Esophagus squamous epithelium (tissue), 5 donors: ENCODE measurements at places on chromosomes 3 and 15.

- DNase-seq: no peak
Observed at GRCh38 chr3:73216310-73216709, 154.9 kb downstream of the EBLN2 start.

- DNase-seq: no peak
Observed at GRCh38 chr3:178445139-178445538, 91.1 kb upstream of the KCNMB2 start.

- DNase-seq: no peak
Observed at GRCh38 chr3:169542331-169542751, 121.2 kb downstream of the MECOM start.

GRCh38 chr15:78394981-78395616, 42.9 kb upstream of the IREB2 start:
- no peak for DNase-seq

GRCh38 chr3:5197470-5198312, 10.2 kb downstream of the EDEM1 start:
- DNase-seq: no peak

GRCh38 chr15:68399096-68400065, 32.6 kb downstream of the ITGA11 start:
- no peak for DNase-seq

DNA sequence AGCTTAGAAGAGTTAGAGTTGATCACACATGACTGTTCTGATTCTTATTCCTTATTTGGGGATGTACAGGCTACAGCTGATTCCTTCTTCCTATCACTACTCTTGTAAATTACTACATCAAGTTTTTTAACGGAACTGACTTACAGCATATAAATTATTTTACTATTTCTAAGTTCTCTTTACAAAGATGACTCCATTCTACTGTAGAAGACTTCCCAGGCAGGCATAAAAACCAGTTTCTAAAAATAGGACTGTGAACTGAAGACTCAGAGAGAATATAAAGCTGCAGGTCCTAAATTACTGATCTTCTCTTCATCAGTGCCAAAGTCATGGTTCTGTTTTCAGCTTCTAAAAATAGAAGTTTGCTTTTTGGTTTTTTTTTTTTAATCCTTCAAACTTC, 38.9 kb downstream of the ANO10 start:
- DNase-seq: no peak

GRCh38 chr15:66566963-66567531, 1.2 kb upstream of the LCTL start:
- DNase-seq: no peak

GRCh38 chr3:124577494-124578167, 152.6 kb upstream of the UMPS start:
- no peak for DNase-seq

- DNase-seq: no peak
Observed at GRCh38 chr15:57614241-57614640, 22.5 kb downstream of the MYZAP start.

GRCh38 chr15:40104296-40104864, 4.3 kb downstream of the BMF start:
- no peak for DNase-seq

GRCh38 chr3:13647298-13648059, 98.6 kb downstream of the FBLN2 start:
- DNase-seq: no peak

DNA sequence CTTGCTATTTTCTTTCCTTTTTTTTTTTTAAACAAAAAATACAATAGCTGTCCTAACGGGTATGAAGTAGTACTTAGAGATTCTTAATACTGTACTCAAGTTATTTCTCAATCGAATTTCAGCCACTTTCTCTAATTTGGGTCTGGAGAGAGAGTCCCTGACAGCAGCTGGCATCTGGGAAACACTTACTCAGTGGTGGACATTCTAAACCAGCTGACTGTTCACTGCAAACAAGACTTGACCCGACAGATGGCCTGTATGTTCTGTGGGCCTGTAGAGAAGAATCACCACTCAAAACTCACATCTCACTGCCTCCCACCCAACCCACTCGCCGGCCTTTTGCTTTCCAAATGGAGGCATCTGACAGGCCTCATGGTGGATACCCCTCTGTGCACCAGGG, 199.6 kb downstream of the ATP10A start:
- DNase-seq: no peak

DNA sequence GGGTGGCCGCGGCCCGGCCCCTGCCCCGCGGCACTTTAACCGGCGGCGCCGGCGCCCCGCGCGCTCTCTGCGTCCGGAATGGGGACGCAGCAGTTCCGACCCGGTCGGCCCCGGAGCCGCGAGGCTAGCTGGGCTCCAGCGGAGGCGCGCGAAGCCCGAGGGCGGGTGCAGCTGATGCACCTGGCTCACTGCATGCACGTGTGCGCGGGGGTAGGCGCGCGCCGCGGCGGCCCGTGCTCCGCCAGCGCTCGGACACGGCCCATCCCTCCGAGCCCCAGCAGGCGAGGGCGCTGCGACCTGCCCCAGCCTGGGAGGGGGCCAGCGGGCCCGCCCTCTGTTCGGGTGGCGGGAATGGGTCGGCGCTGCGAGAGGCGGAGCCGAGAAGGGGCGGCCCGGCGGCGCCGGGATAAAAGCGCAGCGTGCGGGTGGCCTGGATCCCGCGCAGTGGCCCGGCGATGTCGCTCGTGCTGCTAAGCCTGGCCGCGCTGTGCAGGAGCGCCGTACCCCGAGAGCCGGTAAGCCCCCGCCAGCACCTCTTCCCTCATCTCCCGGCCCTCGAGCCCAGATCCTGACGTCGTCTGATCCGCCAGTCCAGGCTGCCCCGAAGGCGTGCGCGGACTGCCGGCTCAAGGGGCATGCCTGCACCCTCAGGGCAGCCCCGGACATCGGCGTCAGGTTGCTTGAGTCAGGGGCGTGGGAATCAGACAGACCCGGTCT, at the start of the genes CHDH and IL17RB:
TSS of gene CHDH (minus strand) at position 286 of the 717 bp plus-strand sequence. CDS start 22,411 bp downstream, outside the sequence.
TSS of gene IL17RB (plus strand) at position 435 of the 717 bp plus-strand sequence. CDS start at position 456, 21 bp downstream.
- no peak for DNase-seq

- DNase-seq: no peak
Observed at GRCh38 chr3:104873331-104873730, 493.4 kb upstream of the ALCAM start.

DNA sequence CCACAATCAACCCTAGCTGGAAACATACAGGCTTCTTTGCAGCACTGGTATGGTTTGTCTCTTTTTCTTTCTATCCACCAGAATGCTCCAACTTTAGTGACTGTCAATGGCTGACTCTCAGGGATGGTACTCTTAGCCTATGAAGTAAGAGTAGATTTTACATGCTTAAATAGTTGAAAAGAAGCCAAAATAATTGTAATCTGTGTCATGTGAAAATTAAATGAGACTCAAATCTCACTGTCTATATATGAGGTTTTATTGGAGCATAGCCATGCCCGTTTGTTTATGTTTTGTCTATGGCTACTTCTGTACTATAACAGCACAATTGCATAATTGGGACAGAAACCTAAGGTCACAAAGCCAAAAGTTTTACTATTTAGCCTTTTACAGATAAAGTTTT, 29.1 kb upstream of the PDZRN3 start:
- DNase-seq: no peak

DNA sequence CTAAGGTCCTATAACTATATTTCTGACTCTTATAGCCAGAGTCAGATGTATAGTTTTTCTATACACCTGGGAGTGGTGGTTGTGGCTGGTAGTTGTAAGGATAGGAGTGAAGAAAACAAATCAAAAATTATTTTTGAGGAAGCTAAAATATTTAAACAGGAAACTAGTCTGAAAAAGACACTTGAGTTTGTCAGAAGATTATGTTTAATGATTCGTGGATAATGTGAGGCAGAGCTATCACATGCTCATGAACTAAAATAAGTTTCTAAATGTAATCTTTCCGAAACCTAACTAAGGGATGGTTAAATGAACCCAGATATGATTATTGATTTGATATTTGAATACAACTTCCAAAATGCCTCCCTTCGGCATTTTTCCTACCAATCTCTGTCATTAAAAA, 30.4 kb downstream of the GABRR3 start:
- DNase-seq: no peak

GRCh38 chr15:40918799-40919392, 10.2 kb upstream of the DLL4 start:
- DNase-seq: no peak

DNA sequence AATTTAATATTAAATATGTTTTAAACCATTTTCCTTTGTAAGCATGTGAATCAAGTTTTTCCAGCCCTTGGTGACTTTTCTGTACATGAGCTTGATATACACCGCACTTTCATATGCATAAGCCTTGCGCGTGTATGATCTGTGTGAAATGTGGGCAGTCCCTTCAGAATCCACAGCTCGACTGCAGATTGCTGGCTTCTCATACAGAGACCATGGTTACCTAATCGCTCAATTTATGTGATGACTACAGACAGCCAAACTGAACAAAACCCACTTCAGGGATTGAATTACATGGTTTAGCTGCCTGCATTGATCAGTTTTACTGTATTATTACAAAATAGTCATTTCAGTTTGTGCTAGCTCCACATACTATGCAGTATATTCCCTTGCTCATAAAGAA, 212.3 kb upstream of the NECTIN3 start:
- DNase-seq: no peak

DNA sequence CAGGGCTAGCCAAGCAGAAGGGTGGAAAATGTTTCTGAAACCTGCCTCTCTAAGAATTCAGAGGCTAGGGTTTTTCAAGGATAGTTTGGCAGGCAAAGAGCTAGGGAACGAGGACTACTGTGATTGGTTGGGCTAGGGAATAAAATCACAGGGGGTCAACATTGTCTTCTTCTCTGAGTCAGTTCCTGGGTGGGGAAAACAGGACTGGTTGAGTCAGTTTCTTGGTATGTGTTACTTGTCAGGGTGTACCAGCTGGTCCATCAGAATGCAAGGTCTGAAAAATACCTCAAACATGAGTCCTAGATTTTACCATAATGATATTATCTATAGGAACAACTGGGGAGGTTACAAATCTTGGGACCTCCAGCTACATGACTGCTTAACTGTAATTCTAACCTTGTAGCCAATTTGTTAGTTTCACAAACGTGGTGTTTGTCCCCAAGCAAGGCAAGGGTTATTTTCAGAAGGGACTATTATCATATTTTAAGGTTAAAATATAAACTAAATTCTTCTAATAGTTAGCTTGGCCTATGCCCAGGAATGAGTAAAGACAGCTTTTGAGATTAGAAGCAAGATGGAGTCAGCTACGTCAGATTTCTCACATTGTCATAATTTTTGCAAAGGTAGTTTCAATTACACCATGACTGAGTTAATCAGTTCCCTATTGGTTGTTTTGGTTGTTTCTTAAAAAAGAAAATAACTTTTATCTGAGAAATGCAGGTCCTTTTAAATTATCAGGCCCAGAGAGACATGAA, 231.5 kb downstream of the ALCAM start:
- DNase-seq: no peak

DNA sequence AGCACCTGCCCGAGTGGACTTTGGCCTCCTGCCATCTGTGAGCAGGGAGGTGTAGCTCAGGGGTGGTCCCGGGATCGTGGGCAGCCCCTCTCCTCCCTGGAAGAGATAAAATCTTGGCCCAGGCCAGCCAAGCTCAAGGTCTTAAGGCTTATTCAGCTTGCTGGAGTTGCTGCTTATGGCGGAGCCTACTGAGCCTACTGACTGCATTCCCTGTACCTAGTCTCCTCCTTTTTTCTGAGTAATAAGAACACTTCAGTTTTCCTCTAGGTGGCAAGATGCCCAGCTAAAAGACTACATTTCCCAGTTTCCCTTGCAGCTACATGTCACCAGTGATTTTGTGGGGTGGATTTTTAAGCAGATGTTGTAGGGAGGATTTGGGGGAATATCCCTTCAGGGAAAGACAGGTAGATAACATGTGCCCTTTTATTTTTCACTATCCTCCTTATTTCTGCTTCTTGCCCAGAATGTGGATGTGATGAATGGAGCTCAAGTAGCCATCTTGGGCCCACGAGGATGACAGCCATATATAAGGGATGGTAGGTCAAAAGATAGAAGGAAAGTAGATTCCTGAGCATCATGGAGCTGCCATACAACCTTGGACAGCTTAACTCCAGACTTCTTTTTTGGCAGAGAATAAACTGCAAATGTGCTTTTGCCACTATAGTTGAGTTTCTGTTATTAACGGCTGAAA, 41.4 kb upstream of the INSYN1 start:
- DNase-seq: no peak

DNA sequence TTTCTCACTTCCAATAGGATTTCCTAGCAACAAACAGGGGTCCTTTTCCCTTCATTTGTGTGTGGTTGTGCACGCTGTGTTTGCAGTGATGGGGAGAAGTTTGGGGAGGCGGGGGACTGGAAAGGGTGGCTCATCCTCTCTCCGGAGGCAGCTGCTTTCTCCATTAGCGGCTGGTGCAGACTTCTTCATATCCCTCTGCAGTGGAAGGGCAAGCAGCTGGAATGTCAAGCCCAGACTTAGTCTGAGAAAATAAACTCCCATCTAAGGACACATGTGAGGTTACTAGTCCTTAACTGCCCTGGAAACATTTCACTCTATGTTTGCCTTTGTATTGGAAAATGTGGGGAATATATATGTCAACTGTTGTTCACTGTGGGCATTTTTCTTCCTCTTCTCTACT, 467.0 kb upstream of the RASGRP1 start:
- DNase-seq: no peak

- no peak for DNase-seq
Observed at GRCh38 chr3:158269942-158270341, 160.1 kb downstream of the RSRC1 start.

GRCh38 chr3:174973465-174973864, 114.3 kb downstream of the NAALADL2 start:
- DNase-seq: no peak

- DNase-seq: no peak
Observed at GRCh38 chr3:152945556-152945955, 110.6 kb downstream of the P2RY1 start.

GRCh38 chr15:89909611-89910010, 3.1 kb downstream of the ARPIN start:
- no peak for DNase-seq

GRCh38 chr15:63920504-63921175, 86.9 kb upstream of the HERC1 start:
- no peak for DNase-seq

DNA sequence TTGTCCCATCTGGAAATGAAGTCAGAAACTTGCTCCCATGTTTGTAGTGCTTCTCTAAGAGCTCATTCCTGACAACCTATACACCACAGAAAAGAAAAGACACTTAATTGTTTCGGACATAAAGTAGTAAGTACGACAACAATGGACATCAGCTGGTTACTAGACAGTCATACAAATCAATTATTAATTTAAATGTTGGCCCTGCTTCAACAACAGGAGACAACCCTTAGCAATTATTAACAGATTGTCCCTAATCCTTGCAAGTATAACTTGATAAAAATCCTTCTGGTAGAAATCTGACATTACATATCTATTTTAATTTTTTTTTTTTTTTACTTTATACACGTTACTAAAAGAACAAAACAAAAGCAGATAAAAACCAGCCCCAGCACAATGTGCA, 29.8 kb downstream of the ERICH6 start:
- DNase-seq: no peak

DNA sequence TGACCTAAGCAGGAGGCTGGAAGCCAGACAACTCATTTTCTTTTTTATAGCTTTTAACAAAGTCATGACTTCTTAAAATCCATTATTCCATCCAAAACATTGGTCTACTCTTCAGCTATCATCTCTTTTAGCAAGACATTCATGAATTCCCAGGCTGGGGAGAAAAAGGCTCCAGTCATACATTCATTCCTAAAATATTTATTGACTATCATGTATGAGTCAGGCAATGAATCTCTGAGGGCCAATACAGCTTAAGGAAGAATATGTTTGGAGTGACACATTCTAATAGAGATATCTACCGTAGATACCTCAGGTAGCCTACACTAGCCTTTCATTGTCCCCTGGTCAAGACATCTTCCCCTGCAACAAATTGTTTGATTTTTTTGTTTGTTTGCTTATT, 196.4 kb upstream of the NANOGP8 start:
- no peak for DNase-seq
